ENCODE measurements at places on chromosomes 7 and 10.

GRCh38 chr7:152661479-152661878, 14.5 kb downstream of the XRCC2 start:
- no peak for DNase-seq

- no peak for DNase-seq
These were observed 302.2 kb upstream of the PODXL start for GRCh38 chr7:131858611-131859010.

- no peak for DNase-seq
These were observed 24.6 kb upstream of the WNT2 start for GRCh38 chr7:117347480-117347879.

GRCh38 chr7:69941077-69941651, 342.9 kb downstream of the AUTS2 start:
- DNase-seq, result no peak

DNA sequence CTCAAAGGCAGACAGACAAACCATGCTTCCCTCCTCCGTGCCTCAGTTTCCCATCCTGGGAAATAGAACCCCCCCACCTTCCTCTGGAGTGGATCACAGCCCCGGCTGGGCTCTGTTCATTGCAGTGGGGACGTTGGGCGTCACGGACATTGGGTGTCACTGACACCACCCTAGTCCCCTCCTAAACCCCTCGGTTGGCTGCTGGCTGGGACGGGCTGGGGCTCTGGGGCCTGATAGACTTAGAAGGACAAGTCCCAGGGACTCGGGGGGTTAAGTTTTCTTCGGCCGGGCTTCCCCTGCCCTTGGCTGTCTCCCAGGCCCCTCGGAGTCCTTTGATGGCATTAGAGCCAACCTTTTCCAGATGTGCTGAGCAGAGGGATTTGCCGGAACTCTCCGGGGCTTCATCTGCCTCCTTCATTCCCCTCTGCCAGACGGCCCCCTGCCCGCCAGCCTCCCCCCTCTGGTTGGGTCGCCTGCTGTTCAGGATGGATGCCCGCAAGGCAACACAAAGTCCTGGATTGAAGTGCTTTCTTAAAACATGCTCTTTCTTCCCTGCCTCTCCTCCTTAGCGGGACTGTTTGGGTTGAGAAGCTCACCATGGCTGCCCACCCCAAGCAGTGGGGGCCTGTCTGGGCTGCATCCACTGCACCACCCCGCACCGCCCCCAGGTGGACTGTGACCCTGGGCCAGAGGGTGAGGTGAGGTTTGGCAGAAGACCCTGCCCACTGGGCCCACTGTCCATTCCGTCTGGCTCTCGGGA, 73.0 kb downstream of the COL26A1 start:
- DNase-seq, result no peak

DNA sequence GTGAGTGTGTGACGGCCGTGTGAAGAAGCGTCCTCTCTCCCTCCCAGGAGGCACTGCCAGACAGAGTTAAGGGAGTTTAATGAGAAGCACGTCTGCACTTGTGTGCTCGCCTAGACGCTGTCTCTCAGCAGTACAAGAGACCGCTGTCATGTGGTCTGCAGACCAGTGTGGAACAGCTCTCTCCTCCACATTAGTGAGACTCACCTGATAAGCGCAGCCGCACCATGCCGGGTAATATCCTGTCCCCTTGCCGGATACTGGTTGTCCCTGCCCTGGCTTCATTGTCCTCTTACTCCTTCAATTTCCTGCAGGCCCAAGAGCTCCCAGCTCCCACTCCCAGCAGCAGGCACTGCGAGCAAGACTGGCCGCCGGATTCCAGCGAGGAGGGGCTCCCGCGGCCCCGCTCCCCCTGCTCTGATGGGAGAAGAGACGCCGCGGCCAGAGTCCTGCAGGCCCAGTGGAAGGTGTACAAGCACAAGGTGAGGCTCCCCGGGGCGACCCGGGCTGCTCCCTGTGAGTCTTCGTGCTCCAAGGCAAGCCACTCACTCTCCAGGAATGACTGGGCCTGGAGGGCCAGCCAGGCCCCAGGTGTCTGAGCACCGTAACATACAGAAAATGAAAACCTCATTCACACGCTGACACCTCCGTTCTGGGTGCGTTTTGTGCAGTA, 33.5 kb upstream of the TTYH3 start:
- no peak for DNase-seq

- DNase-seq, result no peak
These were observed 2.7 kb upstream of the CHUK start for GRCh38 chr10:100232101-100232500.

DNA sequence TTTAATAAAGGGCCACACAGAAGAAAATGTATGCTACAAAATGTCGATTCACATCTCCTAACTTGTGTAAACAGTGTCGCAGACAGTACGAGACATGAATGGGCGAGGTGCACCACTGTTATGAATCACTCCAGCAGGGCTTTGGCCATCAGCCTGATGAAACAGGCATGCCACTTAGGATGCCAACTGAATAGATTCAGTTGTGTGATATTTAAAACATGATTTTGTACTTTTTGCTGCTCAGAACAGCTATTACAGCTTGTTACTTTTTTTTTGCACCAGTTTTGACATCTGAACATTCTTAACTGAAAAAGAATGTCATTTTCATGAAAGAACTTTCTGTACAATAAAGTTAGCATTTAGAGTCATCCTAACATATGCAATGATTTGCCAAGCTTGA, 138.1 kb downstream of the VTI1A start:
- DNase-seq, result no peak

DNA sequence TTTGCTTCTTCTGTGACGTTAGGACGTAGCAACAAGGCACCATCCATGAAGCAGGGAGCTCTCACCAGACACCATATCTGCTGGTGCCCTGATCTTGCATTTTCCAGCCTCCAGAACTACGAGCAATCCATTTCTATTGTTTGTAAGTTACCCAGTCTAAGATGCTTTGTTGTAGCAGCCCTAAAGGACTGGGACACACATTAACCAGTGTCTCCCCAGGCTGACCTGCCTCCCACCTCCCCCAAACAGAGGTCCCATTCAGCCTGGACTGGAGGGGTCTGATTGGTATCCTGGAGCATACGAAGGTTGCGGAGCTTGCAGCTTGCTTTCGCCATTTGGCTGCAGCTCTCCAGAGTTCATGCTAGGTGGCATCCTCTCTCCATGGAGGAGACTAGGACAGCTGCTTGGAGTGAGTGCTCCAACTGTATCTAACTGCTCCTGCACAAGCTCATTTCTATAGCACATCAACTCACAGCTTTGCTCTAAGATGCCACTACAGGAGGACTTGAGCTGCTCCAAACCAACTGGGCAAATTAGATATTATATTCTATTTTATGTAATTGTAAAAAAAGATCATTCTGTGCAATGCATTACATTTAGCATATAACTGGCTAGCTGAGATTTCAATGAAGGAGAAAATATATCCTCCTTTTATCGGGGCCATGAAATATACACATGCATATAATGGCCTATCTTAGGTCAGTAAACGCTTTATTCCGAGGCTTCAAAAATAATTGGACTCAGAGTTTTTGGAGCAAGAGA, 8.0 kb upstream of the GRK5 start:
- DNase-seq, result no peak

GRCh38 chr10:109838592-109839244, 84.6 kb downstream of the XPNPEP1 start:
- no peak for DNase-seq

DNA sequence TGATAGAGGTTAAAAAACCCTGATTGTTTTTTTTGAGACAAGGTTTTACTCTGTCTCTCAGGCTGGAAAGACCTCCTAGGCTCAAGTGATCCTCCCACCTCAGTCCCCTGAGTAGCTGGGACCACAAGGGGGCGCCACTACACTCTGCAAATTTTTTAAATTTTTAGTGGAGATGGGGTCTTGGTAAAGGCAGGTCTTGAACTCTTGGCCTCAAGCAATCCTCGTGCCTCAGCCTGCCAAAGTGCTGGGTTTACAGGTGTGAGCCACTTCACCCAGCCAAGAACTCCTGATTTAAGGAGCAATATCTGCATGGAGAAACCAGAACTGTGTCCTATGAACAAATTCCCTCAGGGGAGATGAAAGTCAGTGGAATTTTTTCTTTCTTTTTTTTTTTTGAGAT, 7.3 kb upstream of the KLHDC10 start:
- no peak for DNase-seq

- DNase-seq, result no peak
These were observed 159.5 kb downstream of the GLI3 start for GRCh38 chr7:42077271-42078135.

DNA sequence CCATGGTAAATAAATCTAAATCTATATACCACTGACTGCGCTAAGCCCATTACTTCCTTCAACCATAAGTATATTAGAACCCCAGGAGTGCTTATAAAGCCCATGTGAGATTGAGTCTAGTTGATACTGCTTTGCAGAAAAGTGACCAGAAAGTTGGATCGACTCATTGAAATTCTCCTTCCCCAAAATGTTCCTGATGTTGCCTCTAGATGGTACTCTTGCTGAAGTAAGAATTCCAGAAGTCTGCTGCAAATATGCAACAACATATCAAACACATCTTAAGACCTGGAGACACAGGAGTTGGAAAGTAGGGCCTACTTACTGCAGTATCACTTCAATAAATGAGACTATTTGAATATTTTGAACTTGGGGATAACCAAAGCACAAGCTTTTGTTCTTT, 550.8 kb downstream of the IPMK start:
- no peak for DNase-seq

- DNase-seq, result no peak
These were observed 441 bp downstream of the BMI1 start for GRCh38 chr10:22321156-22321923.

GRCh38 chr10:88158526-88159122, 295.2 kb downstream of the PTEN start:
- DNase-seq, result no peak

DNA sequence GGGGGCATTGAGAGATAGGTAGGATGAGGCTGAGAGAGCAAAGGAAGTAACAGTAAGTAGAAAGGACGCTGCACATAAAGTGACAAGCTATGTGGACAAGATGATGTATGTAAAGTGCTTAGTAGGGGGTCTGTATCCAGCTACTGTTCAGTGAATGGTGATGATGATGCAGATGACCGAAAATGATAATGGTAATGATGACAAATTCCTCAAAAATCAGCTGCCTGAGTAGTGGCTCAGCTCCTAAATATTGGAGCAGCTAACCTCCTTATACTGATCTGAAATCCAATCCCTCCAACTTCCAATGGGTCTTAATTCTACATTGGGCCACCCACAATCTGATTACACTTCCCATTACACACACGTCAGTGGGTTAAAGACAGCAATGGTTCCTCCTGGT, 27.1 kb upstream of the KCNMA1 start:
- DNase-seq, result no peak

DNA sequence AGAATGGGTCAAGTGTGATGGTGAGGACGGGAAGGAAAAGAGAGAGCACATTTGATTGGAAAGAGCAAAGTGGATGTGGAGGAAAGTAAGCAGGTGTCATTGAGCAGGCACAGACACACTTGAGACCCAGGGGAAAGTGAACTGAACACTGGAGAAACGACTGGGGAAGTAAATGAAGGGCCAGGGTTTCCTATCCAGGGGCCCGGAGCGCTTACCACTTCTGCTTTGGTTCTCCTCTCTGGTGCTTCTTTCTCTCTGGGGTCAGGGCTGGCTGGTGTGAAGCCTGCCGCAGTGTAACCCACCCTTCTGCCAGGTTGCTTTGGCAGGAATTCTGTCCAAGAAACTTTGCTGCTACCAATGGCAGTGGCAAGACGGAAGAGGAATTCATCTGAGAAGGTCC, 219.3 kb downstream of the SKAP2 start:
- DNase-seq, result no peak

GRCh38 chr10:18145652-18146051, 5.4 kb downstream of the CACNB2 start:
- DNase-seq, result no peak

DNA sequence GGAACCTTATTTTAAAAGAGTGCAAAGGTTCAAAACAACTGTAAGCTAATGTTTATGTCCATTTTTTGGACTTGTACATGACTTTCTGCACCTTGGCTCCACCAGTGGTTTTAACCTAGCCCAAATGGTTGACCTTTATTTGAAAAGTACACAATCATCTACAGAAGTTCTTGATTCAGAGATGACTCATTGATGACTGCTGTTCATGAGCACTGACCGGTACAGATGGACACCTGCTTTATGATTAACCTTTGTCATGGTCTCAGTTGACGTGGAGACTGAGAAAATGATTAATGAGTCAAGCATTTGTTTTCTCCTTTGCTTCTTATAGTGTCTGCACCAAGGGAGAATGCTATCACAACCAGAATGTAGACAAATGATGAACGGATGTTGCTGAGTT, 55.7 kb upstream of the PTER start:
- DNase-seq, result no peak

GRCh38 chr10:109173121-109173520, 750.2 kb downstream of the XPNPEP1 start:
- no peak for DNase-seq

DNA sequence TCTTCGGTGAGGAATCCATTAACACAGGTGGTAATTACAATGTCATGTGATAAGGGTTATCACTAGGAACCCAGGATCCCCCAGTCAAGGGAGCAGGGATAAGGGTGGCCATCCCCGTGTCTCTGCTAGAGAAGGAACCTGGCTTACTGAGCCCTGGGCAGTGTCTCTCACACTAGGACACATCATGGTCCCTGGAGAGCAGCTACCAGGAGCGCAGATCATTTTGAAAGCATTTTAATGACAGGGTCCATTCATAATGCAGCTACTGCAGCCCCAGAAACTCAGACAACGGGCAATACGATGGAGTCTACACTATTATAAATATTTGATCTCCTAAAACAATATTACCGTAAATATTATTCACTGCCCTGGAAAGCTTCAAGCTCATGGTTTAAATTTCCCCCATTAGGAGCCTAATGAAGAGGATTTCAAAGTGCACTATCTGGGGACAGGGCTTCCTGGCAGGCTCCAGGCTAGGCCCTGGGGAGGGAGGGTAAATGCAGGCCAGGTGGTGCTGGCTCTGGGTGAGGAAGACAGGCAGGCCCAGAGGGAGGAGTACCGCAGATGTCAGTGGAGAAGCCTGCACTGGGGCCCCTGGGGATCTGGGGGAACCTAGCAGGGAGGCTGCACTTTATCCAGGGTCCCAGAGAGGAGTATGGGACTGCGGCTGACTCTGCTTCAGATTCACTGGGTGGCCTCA, 52.6 kb upstream of the LOXL4 start:
- no peak for DNase-seq

DNA sequence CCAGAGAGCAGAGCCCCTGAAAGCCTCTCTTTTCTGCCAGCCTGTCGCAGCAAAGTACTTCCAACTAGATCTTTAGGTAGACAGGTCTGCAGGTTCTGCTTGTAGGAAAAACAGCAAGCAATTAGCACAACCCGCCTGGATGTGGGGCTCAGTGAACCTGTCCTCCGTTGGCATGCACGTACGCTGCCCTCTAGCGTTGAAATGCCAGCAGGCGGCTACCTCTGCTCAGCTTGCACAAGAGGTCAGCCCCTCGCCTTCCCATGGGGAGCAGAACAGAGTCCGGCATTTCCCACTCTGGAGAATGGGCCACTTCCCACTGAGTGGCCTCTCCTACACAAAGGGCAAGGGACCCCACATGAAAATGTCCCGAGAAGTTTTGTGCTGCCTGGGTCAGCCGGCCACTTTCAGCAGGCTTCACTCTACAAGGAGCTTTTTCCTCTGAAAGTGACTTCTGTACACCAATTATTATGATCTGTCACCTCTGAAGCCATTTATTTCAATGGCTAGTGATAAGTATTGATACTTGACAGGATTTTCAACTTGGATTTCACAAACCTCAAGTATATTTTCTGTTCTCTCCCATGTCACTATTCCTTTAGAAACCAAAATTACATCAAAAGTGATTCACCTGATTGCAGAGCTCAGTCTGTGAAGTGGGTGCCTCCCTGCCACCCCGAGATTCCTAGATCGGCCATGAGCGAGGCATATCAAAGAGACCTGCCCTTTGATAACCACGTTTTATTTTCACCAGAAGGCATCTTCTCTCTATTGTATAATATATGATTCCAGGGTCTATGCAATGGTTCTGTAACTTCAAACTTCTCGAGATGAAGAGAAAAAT, 56.7 kb downstream of the JCAD start:
- peak; percentile 38 for DNase-seq

All from GM12892 (cell line).